ENCODE measurements at places on chromosomes 16 and 17.

- no peak for DNase-seq
Measured at GRCh38 chr17:35692512-35693210, 38.8 kb upstream of the RASL10B start.

DNA sequence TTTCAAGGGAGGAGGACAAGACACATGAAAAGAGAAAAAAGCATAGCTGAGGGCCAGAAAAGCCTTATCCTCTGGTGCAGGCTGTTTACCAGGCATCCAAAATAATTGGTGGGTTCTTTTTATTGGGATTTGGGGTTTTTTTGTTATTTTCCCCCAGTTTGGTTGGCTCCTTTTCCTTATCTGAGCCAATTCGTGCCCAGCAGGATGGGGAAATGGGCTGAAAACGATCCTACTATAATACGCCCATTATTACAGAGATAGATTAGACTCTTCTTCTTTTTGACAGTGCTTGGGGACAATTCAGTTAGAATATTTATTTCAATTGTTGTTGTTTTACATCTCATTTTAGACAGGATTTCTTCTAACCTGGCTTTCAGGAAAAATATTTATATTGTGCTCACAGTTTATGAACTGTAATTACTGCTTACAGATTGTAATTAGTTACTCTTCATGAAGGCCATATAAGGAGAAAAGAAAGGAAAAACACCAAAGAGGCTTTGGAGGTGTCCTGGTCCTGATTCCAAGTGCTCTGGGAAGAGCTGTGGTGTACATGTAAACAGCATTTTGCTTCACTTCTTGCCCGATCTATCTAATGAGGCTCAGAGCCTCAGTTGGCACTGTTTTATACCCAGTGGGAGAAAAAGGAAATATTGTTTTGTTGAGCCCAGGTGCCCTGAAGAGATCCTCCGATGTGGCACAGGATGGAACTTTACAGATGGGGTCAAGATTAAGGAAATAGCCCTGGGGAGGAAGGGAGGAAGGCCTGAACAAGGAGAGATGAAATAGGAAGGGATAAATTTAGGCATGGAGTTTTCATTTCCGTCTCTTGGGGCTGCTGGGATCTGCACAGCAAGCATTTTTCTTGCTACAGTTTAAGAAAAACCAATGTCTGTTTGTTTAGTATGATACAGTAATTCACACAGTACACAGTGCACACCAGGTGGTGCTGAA, 611 bp upstream of the ANKRD40 start:
- no peak for DNase-seq

GRCh38 chr16:68563631-68564381, 24.7 kb downstream of the ZFP90 start:
- DNase-seq = no peak

DNA sequence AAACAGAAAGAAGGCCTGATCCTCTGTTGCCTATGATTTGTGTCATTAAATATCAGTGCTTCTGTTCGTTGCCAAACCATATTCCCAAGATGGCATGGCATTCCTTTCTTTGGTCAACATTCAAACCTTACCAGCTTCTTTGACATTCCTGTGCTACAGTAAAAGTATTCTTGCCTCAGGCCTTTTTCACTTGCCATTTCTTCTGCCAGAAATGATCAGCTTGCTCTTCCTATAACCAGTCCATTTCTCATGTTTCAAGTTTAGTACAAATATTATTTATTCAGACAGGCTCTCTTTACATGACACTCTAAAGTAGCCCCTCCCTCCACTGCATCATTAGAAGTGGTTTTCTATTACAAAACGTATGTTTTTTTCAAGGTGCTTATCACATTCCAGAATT, 278.3 kb downstream of the KCNJ2 start:
- DNase-seq = no peak

DNA sequence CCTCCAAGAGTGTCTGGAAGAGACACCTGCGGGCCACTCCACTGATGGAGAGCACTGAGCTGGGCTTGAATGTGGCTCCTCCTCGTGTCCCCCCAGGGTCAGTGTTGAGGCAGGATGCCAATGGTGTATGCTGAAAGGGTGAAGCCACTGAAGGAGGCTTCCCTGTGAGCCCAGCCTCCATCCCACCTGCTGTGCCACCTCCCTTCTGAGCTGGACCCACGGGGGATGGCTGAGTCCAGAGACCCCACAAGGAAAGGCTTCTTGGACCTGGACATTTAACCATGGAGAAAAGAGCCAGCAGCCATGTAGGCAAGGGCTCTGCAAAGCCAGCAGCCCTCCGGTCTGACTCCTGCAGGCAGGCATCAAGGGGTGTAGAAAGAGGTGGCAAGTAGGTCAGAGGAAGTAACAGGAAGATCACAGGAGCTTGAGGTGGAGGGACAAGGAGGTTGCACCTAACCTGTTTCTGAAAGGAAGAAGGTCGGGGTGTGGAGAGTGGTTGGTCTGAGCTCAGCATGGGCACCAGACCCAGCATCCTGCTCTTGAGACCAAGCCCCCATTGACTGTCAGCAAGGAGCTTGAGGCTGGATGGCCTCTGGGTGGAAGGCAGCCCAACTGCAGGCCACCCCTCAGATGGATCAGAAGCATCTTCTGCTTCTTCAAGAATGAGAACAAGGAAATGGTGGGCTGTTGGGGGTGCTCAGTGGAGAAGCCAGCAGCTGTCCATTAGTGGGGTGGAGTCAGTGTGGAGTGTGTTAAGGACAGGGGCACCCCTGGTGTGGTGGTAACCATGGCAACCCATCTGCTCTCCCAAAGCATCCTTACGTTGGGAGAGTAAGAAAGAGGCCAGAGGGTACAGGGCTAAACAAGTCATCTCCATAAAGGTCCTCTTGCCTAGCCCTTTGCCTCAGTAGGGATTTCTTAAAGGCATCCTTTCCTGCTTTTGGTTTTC, 80.7 kb downstream of the PLD6 start:
- DNase-seq = no peak

DNA sequence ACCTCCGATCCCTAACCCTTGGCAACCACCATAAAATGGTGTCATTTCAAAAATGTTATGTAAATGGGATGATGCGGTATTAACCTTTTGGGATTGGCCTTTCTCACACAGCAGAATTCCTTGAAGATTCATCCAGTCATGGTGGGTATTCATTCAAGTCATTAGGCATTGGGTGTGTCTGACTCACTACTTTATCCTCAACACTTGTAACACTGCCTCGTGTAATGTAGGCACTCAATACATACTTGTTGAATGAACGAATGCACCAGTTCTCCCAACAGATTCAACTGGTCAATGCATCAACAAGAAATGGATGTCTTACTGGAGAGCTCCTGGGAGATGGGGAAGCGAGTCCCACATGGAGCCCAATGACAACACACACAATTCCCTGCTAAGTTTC, 21.8 kb upstream of the GAN start:
- no peak for DNase-seq

- no peak for DNase-seq
Measured at GRCh38 chr17:76585649-76586593, at the start of gene ST6GALNAC2. Gene ST6GALNAC2 (minus strand): TSS chr17:76585860. CDS start chr17:76585808, 52 bp downstream.

- DNase-seq = no peak
Measured at GRCh38 chr17:30954046-30954830, 16.6 kb upstream of the RNF135 start.

GRCh38 chr17:74748279-74748528, 224 bp upstream of the NHERF1 start:
- DNase-seq = no peak

- no peak for DNase-seq
Measured at GRCh38 chr17:16135461-16135860, 79.9 kb downstream of the NCOR1 start.

All from stimulated activated CD4-positive, alpha-beta T cell treated with anti-CD3 and anti-CD28 coated beads, Interleukin-2, amount 100 ng/mL, for 4 hours (primary cell).